ENCODE measurements at places on chromosomes 2 and 18.
A peak's percentile ranks its signal among the peaks of the same experiment; 100 is the strongest.

DNA sequence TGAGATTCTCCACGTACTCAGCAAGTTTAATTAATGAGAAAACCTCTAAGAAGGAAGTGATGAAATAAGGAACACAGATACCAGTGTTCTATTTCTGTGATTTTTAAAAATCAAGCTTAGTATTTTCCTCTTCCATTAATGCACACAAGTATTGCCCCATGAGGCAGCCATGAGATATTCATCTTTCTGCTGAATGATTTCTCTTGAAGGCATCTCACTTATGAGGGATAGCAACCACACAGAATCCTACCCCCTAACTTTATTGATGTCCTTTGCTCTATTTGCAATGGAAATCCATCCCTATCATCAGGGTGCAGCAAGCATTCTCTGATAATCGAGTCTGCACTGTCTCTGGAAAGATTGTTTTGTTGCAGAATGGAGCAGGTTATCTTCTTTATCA lies 244.1 kb upstream of the NRP2 start:
- peaks cover 5% of the 10 kb centered on the region for H3K36me3 ChIP-seq
- no peaks in the 10 kb centered on the region for H3K27me3 ChIP-seq
- no peak overlapping the region for H3K4me3 ChIP-seq
- DNase-seq = no peak
- no peak overlapping the region for H3K27ac ChIP-seq

- no peaks in the 10 kb centered on the region for H3K27me3 ChIP-seq
- no peak for DNase-seq
- no peak overlapping the region for H3K27ac ChIP-seq
These were observed 25.4 kb downstream of the SOCS6 start for GRCh38 chr18:70314151-70314782.

DNA sequence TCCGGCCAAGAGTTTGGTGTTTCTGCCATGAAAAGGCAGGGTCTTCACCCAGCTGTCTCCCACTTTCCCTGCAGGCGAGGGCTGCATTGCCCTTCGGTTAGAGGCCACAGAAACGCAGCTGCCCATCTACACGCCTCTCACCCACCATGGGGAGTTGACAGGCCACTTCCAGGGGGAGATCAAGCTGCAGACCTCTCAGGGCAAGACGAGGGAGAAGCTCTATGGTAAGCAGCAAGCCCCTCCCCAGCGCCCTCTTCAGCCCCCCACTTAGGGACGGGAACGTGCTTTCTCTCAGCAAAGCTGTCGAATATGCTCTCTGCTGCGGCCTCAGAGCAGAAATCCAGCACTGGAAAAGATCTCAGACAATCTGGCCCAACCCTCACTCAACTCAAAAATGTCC lies 57.7 kb upstream of the ATG16L1 start:
- no peak overlapping the region for H3K27ac ChIP-seq
- no peak for DNase-seq
- no peaks in the 10 kb centered on the region for H3K27me3 ChIP-seq
- no peak overlapping the region for H3K4me3 ChIP-seq
- H3K4me1 ChIP-seq = no peaks in the 10 kb centered on the region
- H3K36me3 ChIP-seq = peaks cover 16% of the 10 kb centered on the region

DNA sequence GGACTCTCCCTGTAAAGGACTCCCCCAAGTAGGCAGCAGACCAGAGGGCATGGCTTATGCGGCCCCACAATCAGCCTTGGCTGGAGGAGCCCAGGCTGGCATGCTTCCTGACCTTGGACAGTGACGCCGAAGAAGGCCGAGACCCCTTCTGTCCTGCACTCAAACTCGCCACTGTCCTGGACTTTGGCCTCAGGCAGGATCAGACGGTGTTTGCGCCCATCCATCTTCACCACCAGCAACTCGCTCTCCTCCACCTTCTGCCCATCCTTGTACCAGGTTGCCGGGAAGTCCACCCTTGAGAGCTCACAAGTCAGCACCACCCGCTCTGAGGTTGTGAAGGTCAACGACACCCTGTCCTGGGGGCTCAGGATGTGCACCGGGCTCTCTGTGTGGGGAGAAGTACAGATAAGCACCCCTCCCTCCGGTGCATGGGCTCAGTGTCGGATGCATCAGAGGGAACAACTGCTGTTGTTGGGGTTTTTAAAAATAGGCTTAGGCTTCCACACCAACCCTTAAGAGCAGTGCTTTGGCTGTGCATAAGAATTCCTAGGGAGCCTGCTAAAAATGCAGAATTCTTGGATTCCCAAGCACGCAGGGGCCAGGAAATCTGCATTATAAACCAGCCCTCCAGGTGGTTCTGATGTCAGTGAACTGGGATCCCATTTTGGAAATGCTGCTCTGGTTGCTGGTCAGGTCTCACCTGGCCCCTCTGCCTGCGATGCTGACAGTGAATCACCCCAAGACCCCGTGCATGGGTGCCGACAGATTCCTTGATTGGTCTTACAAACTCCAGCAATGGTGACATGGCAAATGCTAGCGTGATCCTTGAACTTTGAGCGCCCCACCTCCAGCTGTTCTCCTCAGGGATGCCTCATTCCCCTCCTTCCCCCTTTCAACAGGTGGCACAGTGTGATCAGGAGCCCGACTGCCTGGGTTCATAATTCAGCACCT lies 5.9 kb downstream of the OBSL1 start:
- no peak for DNase-seq
- H3K36me3 ChIP-seq = peaks cover 49% of the 10 kb centered on the region
- H3K27ac ChIP-seq = no peak overlapping the region
- peaks cover 40% of the 10 kb centered on the region for H3K4me1 ChIP-seq

DNA sequence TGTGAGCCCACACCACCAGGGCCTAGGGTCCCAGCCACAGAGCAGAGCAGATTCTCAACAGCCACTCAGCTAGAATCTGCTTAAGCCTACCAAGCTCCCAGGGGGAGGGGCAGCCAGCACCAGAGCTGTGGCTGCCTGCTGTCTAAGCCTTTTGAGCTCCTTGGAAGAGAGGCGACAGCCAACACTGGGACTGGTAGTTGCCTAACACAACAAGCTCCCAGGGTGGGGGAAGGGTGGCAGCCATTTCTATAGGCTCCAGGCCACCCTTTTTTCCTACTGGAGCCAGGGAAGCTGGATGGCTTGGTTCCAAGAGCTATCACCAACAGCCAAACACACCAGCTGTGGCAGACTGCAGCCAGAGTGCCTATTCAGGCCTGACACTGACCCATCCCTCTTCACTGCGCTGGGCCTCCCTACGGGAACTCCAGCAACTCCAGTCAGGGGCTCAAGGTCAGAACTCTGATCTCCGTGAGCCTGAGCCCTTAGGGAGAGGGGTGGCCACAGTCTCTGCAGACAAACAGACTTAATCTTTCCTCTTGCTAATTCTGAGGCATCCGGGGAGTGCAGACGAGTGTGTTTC lies 1824.3 kb upstream of the CELF4 start:
- no peak overlapping the region for H3K27ac ChIP-seq
- no peaks in the 10 kb centered on the region for H3K36me3 ChIP-seq
- no peaks in the 10 kb centered on the region for H3K4me1 ChIP-seq
- DNase-seq = no peak
- no peak overlapping the region for H3K4me3 ChIP-seq

DNA sequence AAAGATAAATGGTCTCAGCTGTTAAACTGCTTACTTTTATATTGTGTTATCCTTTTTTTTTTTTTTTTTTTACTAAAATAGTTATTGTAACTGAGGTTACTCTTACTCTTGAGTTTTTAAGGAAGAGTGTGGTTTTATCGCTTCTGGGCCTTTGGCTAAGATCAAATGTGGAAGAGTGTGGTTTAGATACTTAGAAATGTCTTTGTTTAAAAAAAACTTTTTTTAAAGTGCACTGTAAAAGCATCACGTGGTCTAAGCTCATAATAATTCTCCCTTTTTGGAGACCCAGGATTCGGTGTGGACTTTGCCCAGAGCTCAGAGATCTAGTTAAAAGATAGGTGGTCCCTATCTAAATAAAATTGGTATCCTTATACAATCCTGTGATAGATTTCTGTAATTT lies 11.9 kb upstream of the OXER1 start:
- no peaks in the 10 kb centered on the region for H3K27me3 ChIP-seq
- DNase-seq = no peak
- no peak overlapping the region for H3K27ac ChIP-seq

DNA sequence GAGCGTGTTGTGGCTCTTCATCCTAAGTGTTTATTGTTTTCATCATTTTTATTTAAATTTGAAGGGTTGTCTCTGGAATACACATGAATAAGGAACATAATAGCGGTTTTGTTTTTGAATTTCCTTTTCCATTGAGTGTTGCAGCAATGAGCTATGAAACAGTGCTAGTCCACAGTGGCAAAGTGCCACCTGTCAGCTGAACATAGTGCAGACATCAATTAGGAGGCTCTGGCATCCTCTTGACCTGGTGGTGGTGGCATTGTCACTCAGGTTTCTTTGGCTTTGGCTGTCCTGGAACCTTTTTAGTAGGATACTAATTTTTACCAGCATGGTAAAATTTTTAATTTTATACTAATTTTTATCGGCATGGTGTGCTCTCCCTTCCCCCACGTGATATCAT lies 63.2 kb downstream of the UGGT1 start:
- H3K27ac ChIP-seq = peak overlapping the region; percentile 69
- peaks cover 62% of the 10 kb centered on the region for H3K36me3 ChIP-seq
- peaks cover 25% of the 10 kb centered on the region for H3K4me1 ChIP-seq
- DNase-seq = peak; percentile 52
- no peaks in the 10 kb centered on the region for H3K27me3 ChIP-seq

- H3K36me3 ChIP-seq = no peaks in the 10 kb centered on the region
- DNase-seq = no peak
- H3K4me3 ChIP-seq = no peak overlapping the region
- no peaks in the 10 kb centered on the region for H3K27me3 ChIP-seq
These were observed 351.4 kb downstream of the LPIN1 start for GRCh38 chr2:12097859-12098258.

DNA sequence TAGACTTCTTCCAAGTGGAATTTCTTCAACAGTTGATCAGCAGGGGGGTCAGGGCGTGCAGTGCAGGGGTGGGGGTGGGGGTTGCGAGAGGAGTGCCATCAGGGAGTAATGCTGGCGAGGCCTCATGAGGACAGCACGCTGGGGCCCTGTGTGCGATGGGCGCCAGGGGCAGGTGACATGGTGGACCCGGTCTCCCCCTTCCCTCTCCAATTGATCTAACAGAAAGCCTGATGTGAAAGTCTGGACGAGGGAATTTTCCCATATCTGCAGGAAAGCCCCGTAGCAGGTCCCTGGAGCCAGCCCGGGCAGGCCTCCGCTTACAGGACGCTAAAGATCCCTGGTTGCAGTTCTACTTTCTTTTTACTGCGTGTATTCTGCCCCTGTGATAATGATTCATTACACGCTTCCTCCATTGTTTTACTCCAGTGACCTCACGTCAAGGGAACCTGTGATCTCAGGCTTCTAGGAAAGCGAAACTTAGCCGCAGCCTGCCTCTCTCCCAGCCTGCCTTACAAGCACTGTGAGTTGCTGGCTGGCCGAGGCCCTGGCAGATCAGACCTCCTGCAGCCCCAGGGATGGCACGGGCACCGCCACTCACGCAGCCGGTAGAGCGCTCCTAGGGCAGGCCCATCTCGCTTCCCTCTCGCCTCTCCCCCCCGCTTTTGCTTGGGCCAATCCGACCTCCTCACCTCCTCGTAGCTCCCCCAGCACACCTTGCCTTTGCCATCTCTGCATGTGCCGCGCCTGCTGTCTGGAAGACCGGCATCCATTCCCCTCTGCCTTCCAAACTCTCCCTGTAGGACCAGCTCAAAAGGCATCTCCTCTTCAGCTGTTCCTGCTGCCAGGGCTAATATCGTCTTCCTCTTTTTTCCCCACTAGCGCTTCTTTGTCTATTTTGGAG lies 19.2 kb downstream of the NEURL3 start:
- peaks cover 13% of the 10 kb centered on the region for H3K4me1 ChIP-seq
- no peaks in the 10 kb centered on the region for H3K36me3 ChIP-seq
- peak overlapping the region; percentile 90 for H3K27ac ChIP-seq
- H3K27me3 ChIP-seq = no peaks in the 10 kb centered on the region
- peak overlapping the region; percentile 68 for H3K4me3 ChIP-seq

GRCh38 chr18:61677435-61677970 lies 215.3 kb downstream of the RNF152 start:
- H3K27me3 ChIP-seq = no peaks in the 10 kb centered on the region
- H3K4me1 ChIP-seq = peaks cover 3% of the 10 kb centered on the region
- H3K36me3 ChIP-seq = no peaks in the 10 kb centered on the region
- no peak overlapping the region for H3K4me3 ChIP-seq

GRCh38 chr18:24000613-24001490 lies 13.7 kb upstream of the TTC39C start:
- H3K4me1 ChIP-seq = no peaks in the 10 kb centered on the region
- H3K27ac ChIP-seq = no peak overlapping the region
- H3K36me3 ChIP-seq = no peaks in the 10 kb centered on the region
- no peaks in the 10 kb centered on the region for H3K27me3 ChIP-seq
- no peak for DNase-seq

DNA sequence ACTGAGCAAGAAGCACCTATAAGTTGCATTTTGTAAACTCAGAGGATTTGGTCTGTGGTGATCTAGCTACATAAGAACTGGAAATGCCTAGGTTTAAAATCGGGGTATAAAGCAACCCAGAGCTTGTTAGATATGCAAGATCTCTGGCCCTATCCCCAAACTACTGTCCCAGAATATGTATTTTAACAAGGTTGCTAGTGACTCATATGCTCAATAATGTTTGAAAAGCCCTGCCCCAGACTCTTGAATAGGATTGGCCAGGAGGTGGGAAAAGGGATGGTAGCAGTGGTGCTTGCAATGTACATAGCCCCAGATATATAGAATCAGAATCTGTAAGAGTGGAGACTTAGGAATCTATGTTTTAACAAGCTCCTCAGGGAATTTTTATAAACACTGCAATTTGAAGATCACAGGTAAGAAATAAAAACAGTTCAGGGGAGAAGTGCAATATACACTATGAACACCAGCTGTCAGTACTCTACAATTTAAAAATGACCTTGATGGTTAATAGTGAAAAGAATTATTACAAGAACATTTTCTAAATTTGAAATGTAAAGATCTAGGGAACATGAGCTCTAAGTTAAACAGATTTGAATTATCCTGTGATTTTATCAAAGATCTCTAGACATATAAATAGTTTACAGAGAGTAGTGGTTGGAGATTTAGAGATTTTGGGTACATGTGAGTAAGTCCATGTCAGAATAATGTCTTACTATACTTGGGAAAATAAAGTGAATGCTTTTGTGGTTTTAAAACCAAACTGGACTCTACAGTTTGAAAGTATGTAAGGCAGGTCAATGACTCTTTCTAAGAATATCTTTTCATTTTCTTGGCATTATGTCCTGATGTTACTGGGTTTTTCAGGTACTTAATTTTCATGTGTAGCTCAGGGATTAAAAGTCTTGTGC lies 7.7 kb upstream of the MMADHC start:
- H3K27ac ChIP-seq = no peak overlapping the region
- no peak overlapping the region for H3K4me3 ChIP-seq
- H3K4me1 ChIP-seq = peaks cover 5% of the 10 kb centered on the region
- DNase-seq = no peak
- no peaks in the 10 kb centered on the region for H3K27me3 ChIP-seq
- H3K36me3 ChIP-seq = no peaks in the 10 kb centered on the region
